ENCODE measurements at places on chromosomes 7 and 10.

- DNase-seq: no peak
These were observed 83.7 kb upstream of the GLCCI1 start for GRCh38 chr7:7884855-7885254.

DNA sequence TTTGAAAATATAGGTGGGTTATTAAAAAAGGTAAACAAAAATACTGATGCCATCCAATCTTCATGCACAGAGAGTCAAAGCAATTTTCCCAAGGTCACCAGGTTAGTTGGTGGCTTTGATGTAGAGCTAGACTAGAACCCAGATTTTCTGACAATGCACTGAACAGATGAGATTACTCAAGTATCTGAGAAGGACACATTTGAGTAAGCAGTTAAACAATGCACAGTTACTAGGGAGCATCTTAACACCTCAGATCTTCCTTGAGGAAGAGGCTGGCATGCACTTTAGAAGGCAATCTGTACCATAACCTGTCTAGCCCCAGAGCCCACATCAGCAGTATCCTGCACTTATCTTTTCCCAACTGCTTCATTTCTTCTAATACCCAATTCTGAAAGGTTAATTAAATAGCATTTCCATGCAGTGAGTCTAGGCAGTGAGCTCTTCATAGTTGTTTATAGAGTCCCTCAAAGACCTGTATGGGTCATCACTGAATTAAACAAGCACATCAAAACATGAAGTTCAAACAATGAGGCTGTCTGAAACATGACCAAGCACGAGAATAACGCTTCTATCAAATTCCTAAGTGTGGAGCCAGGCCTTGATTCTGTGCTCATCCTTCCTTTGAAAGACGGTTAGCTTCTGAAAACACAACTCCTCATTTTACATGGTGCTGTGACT, 38.2 kb upstream of the ANK3 start:
- no peak for DNase-seq

DNA sequence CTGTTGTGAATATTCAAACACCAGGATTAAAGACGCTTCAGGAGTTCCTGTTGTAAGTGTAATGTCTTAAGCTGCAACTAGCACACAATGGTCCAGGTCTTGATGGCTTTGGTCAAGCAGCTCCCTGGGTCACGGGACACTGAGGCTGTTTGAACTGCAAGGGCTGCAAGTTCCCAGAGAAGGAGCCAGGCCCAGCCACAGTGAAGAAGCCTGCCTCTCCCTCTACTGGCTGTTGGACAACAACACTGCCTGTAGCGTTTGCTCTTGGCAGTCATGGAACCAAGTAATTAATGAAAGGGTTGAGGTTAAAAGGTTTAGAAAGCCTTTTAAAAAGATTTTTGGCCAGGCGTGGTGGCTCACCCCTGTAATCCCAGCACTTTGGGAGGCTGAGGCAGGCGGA, 31.9 kb upstream of the GUSB start:
- DNase-seq: no peak

- no peak for DNase-seq
These were observed 73.0 kb upstream of the ADRB1 start for GRCh38 chr10:113970641-113971040.

Measured in stimulated activated CD4-positive, alpha-beta T cell treated with anti-CD3 and anti-CD28 coated beads, Interleukin-1b, Interleukin-23, amount 100 ng/mL, for 1 hour (primary cell).